SJCRH30 (cell line): ENCODE measurements at places on chromosomes 1 and 21.
A peak's percentile ranks its signal among the peaks of the same experiment; 100 is the strongest.

DNA sequence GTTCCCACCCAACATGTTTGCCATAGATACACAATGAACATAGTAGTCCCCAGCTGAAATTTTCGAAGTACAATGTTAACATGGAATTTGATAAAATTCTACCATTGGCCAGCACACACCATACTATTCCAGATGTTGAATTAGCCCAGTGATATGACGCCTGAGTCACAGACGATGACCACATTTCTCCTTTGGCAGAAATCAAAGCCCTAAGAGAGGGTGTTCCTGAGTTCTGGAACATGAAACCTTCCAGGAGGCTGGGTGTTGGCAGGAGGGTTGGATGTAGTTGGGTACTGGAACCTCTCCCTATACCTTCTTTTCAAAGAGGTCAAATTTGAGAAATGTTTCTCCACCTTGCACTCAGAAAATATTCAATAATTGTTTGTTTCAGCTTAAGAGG is 37.8 kb downstream of the LPAR3 start:
- H3K27ac ChIP-seq: no peak overlapping the region
- no peak for DNase-seq
- H3K36me3 ChIP-seq: no peaks in the 10 kb centered on the region
- H3K27me3 ChIP-seq: no peaks in the 10 kb centered on the region

GRCh38 chr1:150576367-150576711 is 3.1 kb downstream of the MCL1 start:
- no peaks in the 10 kb centered on the region for H3K27me3 ChIP-seq
- peak overlapping the region; percentile 89 for H3K4me3 ChIP-seq
- H3K27ac ChIP-seq: no peak overlapping the region
- DNase-seq: no peak
- peaks cover 65% of the 10 kb centered on the region for H3K36me3 ChIP-seq

DNA sequence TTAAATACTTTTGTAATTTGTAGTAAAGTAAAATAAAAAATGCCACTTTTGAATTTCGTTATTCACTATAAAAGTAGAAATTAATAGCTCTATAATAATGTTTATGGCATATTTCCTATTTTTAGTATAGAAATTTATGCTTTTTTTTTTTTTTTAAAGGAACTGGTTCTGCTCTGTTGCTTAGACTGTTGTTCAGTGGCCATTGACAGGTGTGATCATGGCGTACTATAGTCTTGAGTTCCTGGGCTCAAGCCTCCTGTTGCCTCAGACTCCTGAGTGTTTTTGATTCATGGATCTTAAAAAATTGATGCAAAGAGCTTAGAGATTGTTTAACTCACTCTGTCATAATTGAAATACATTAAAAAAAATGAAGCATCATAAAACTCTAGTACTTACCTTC is 53.6 kb downstream of the RPS6KC1 start:
- H3K27me3 ChIP-seq: no peaks in the 10 kb centered on the region
- H3K4me1 ChIP-seq: no peaks in the 10 kb centered on the region
- DNase-seq: no peak
- H3K27ac ChIP-seq: no peak overlapping the region
- peaks cover 12% of the 10 kb centered on the region; the same call in 1 of the 2 replicates for H3K36me3 ChIP-seq
- H3K4me3 ChIP-seq: no peak overlapping the region

GRCh38 chr1:24586970-24587820 is 31.3 kb downstream of the NCMAP start:
- H3K4me1 ChIP-seq: no peaks in the 10 kb centered on the region
- peaks cover 16% of the 10 kb centered on the region; the same call in 1 of the 2 replicates for H3K27me3 ChIP-seq
- no peaks in the 10 kb centered on the region for H3K36me3 ChIP-seq
- DNase-seq: peak; percentile 70
- no peak overlapping the region for H3K4me3 ChIP-seq

GRCh38 chr1:153431427-153431826 is 15.1 kb downstream of the S100A7A start:
- H3K36me3 ChIP-seq: no peaks in the 10 kb centered on the region
- H3K27me3 ChIP-seq: no peaks in the 10 kb centered on the region
- H3K4me3 ChIP-seq: no peak overlapping the region
- H3K27ac ChIP-seq: no peak overlapping the region

GRCh38 chr1:78468521-78468920 is 22.3 kb upstream of the PTGFR start:
- H3K36me3 ChIP-seq: no peaks in the 10 kb centered on the region
- no peak for DNase-seq
- no peak overlapping the region for H3K4me3 ChIP-seq
- H3K27me3 ChIP-seq: no peaks in the 10 kb centered on the region

- H3K27ac ChIP-seq: no peak overlapping the region
- peaks cover 30% of the 10 kb centered on the region for H3K27me3 ChIP-seq
- H3K4me1 ChIP-seq: no peaks in the 10 kb centered on the region
- H3K4me3 ChIP-seq: no peak overlapping the region
Observed at GRCh38 chr1:24301785-24302175, 17.4 kb upstream of the GRHL3 start.

- peaks cover 5% of the 10 kb centered on the region; the same call in 1 of the 2 replicates for H3K36me3 ChIP-seq
- no peak overlapping the region for H3K27ac ChIP-seq
- H3K27me3 ChIP-seq: no peaks in the 10 kb centered on the region
- no peak for DNase-seq
- no peak overlapping the region for H3K4me3 ChIP-seq
Observed at GRCh38 chr1:45895406-45895805, 92.0 kb downstream of the MAST2 start.
